ENCODE measurements at places on chromosomes 2 and 18.

- no peak for DNase-seq
These were observed 259.3 kb downstream of the PIEZO2 start for GRCh38 chr18:10890022-10890421.

GRCh38 chr2:52732849-52733395, 1034.7 kb upstream of the CHAC2 start:
- DNase-seq, result no peak

- no peak for DNase-seq
These were observed at the start of gene TTR for GRCh38 chr18:31591628-31592027. Gene TTR, plus strand, starts transcription at chr18:31591877. Its CDS starts 26 bp downstream, at chr18:31591903.

DNA sequence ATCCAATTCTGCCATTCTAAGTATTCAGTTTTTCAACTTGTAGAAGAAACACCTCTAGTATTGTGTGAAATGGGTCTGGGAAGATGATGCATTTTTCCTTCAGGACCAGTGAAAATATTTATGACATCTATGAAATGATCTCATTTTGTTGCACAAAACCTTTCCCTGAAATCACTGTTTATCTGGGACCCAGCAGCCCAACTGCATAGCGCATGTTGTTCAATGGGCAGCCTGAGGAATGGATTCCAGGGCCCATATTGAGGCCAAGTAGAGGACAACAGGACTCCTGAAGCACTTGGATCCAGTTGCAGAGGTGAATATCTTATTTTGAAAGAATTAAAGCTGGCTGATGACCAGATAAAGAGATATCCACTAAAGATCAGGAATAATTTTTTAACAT, 7.3 kb downstream of the RBMS1 start:
- no peak for DNase-seq

DNA sequence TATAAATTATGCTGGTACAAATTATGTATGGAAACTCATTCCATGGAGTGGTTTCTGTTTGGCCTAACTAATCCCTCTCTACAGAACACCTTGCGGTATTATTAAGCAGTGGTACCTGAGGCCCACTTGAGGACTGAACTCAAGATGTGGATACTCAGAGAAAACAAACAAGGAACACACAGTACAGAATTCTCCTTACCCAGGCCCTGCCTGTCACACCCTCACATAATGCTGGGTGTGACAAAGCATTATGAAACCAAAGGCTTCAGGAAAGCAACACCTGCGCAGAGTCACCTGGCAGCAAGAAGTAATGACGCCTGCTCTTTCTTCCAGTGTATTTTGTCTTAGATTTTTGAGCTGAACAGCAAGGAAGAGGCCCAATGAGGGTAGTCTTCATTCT, 264.7 kb downstream of the PAX3 start:
- no peak for DNase-seq

- DNase-seq, result no peak
These were observed 95.5 kb downstream of the RDH14 start for GRCh38 chr2:18464913-18465312.

GRCh38 chr18:73452866-73453265, 585.1 kb upstream of the NETO1 start:
- DNase-seq, result no peak

DNA sequence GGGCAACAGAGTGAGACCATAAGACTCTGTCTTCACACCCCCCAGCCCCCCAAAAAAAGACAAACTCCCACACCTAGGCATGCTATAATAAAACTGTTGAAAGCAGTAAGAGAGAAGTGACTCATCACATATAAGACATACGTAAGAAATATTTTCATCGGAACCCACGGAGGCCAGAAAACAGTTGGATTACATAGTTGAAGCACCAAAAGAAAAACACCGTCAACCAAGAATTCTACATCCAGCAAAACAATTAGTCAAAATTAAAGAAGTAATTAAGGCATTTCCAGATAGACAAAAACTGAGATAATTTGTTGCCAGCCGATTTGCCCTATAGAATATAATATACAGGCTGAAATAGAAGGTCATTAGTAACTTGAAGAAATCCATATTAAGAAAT, 128.7 kb downstream of the VAPA start:
- DNase-seq, result no peak

GRCh38 chr2:168320267-168320666, 72.9 kb upstream of the STK39 start:
- no peak for DNase-seq

- no peak for DNase-seq
These were observed 8.8 kb downstream of the SIX2 start for GRCh38 chr2:45000341-45000901.

GRCh38 chr2:55530539-55531081, 11.1 kb downstream of the CFAP36 start:
- DNase-seq, result no peak

GRCh38 chr18:35377875-35378573, 887 bp upstream of the ZNF396 start:
- no peak for DNase-seq

- DNase-seq, result no peak
These were observed 101.3 kb downstream of the PTPRM start for GRCh38 chr18:7668392-7668791.

DNA sequence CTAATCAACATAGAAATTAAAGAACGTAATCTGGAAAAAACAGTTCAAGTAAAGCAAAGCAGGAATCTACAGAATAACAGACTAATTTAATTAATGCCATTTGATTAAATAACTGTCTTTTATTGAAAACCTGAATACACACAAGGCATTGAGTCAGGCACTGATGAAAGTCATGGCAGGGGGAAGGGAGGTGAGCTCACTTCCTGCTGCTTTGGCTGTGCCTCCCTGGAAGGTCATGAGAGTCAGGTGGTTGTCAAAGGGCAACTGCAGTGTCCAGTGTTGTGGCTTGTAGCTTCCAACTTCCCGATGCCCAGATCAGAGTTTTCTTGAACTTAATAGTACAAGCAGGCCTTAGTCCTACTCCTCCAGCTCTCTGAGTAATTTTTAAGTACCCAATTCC, 180.9 kb downstream of the PID1 start:
- DNase-seq, result no peak

DNA sequence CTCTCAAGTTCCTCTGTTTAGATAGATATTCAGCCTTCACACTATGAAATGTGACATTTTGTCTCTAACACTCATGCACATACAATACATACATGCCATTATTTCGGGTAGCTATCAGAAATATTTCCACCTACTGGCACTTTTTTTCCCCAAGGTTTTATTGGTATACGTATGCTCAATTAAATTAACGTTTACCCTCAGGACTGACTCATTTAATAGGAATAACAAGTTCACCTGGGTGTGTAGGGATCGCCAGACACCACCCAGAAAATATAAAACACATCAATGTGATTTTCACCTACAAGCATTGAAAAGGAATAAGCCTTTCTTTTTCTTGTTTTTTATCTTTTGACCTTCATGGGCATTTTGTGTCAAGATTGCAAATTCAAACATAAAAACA, 138.5 kb upstream of the EPAS1 start:
- no peak for DNase-seq

- DNase-seq, result no peak
These were observed 148.6 kb downstream of the NCK2 start for GRCh38 chr2:105893011-105893995.

- no peak for DNase-seq
These were observed 101.7 kb upstream of the ZNF236 start for GRCh38 chr18:76720683-76721082.

GRCh38 chr2:15238028-15238427, 323.1 kb downstream of the NBAS start:
- no peak for DNase-seq

DNA sequence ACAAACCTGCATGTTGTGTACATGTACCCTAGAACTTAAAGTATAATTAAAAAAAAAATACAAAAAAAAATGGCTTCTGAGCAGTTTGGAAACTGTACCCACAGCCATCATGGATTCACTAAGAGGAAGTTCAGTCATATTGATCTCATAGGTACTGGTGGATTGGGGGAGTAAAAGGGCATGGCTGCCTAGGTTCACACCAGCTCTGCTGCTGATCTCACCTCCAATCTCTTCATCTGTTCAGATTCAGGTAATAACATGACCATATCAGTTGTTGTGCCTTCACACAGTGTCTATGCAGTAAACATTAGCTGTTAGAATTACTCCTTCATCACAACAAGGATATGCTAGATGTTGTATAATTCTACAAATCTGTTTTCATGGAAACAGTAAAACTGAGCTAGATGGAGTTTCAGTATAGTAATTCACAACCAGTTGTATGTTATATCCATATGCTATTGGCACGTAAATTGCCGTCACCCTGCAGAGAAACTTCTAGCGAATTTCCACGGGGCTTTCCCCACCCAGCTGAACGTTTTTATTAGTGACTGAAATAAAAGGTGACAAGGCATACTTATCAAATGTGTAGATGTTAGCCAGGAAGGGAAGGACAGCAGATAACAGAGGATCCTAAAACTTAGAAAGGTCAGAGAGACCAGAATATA, 59.3 kb upstream of the ITM2C start:
- DNase-seq, result no peak

All from ovary (tissue), 10 donors.